SK-N-SH (cell line): ENCODE measurements at places on chromosomes 3 and 15. TPM values are rescaled to one million over a fixed set of nuclear protein-coding genes. Genes with fewer than 3 reads are reported as not detected.
A peak's percentile ranks its signal among the peaks of the same experiment; 100 is the strongest.

Gene TTLL13
- polyA plus RNA-seq = 0.03 and 0.06 TPM in 2 replicates

Gene NOP10
- 440 and 583 TPM in 2 replicates for polyA plus RNA-seq

Gene NANOGP8
- not detected in 2 replicates for polyA plus RNA-seq

Gene C3orf49
- not detected in 2 replicates for polyA plus RNA-seq

Gene PEX11A
- polyA plus RNA-seq = 6.1 and 7.0 TPM in 2 replicates

Gene ARGFX
- not detected in 2 replicates for polyA plus RNA-seq

GRCh38 chr15:45637141-45637540 is 2.3 kb downstream of the SQOR start:
- H3K27me3 ChIP-seq = no peaks in the 10 kb centered on the region
- peaks cover 8% of the 10 kb centered on the region; the same call in 1 of the 2 replicates for H3K4me1 ChIP-seq
- no peaks in the 10 kb centered on the region for H3K36me3 ChIP-seq

DNA sequence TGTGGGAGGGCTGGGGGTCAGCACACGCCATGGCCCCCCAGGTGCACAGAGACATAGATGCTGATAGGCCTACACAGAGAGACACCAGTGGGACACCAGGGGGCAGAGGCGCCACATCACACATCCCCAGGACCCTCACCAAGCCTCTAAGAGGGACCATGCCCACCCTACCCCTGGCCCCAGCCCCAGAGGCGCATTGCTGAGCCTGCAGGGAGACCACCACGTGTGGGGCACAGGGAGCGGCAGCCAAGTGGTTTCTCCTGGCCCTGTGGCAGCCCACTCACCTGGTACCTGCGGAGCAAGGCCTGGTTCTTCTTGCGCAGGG is 1.2 kb downstream of the CCDC9B start:
- DNase-seq = peak; percentile 66
- H3K36me3 ChIP-seq = peaks cover 26% of the 10 kb centered on the region; the same call in 1 of the 2 replicates
- H3K27me3 ChIP-seq = no peaks in the 10 kb centered on the region
- H3K4me1 ChIP-seq = peaks cover 56% of the 10 kb centered on the region; the same call in 1 of the 2 replicates
- peak overlapping the region; percentile 98 for H3K27ac ChIP-seq
- H3K4me3 ChIP-seq = peak overlapping the region; percentile 51

DNA sequence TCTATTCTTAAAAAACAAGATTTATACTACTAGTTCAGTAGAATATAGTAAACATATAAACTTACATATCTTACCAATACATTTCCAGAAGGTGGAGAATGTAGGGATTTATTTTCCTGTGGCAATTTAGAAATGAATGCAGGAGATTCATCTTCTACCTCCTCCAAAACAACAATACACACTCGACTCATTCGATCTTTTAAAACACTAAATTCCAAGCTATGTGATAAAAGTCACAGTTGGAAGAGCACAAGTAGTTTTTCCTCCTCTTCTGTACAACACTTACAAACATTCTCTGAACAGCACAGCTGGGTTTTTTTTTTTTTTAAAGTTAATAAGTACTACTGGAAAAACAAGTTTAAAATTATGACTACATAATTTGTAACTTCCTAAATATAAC is 1.4 kb downstream of the ANKRD28 start:
- H3K27ac ChIP-seq = peak overlapping the region; percentile 88
- no peak for DNase-seq
- peak overlapping the region; percentile 79 for H3K4me3 ChIP-seq
- no peaks in the 10 kb centered on the region for H3K27me3 ChIP-seq
- H3K4me1 ChIP-seq = peaks cover 15% of the 10 kb centered on the region

- no peak for DNase-seq
- no peaks in the 10 kb centered on the region for H3K4me1 ChIP-seq
- no peak overlapping the region for H3K4me3 ChIP-seq
Observed at GRCh38 chr3:115388166-115388565, 235.1 kb upstream of the GAP43 start.

GRCh38 chr15:54462511-54462913 is 484.3 kb downstream of the UNC13C start:
- H3K4me3 ChIP-seq = no peak overlapping the region
- H3K27me3 ChIP-seq = no peaks in the 10 kb centered on the region
- no peak overlapping the region for H3K27ac ChIP-seq

GRCh38 chr3:141452045-141452444 is 34.8 kb upstream of the RASA2 start:
- H3K4me3 ChIP-seq = no peak overlapping the region
- DNase-seq = no peak
- H3K27me3 ChIP-seq = no peaks in the 10 kb centered on the region
- peaks cover 16% of the 10 kb centered on the region for H3K4me1 ChIP-seq

- no peaks in the 10 kb centered on the region for H3K36me3 ChIP-seq
- no peak overlapping the region for H3K4me3 ChIP-seq
- no peak for DNase-seq
- H3K4me1 ChIP-seq = no peaks in the 10 kb centered on the region
- no peaks in the 10 kb centered on the region for H3K27me3 ChIP-seq
Observed at GRCh38 chr15:37638116-37638515, 296.3 kb upstream of the TMCO5A start.

- H3K27me3 ChIP-seq = no peaks in the 10 kb centered on the region
- no peak overlapping the region for H3K27ac ChIP-seq
- H3K36me3 ChIP-seq = no peaks in the 10 kb centered on the region
- no peak for DNase-seq
Observed at GRCh38 chr3:176296066-176296597, 901.1 kb downstream of the TBL1XR1 start.

- H3K36me3 ChIP-seq = no peaks in the 10 kb centered on the region
- no peak overlapping the region for H3K4me3 ChIP-seq
- DNase-seq = no peak
- no peak overlapping the region for H3K27ac ChIP-seq
- H3K4me1 ChIP-seq = peaks cover 8% of the 10 kb centered on the region; the same call in 1 of the 2 replicates
Observed at GRCh38 chr3:125078951-125079674, 23.3 kb upstream of the HEG1 start.

- H3K4me3 ChIP-seq = no peak overlapping the region
- no peaks in the 10 kb centered on the region for H3K36me3 ChIP-seq
- no peaks in the 10 kb centered on the region; the same call in none of the 2 replicates for H3K4me1 ChIP-seq
- peak overlapping the region; percentile 83; the same call in 1 of the 2 replicates for H3K27ac ChIP-seq
Observed at GRCh38 chr3:116980099-116980498, 270.5 kb downstream of the TUSC7 start.

GRCh38 chr3:134772591-134772990 is 22.5 kb upstream of the EPHB1 start:
- H3K27ac ChIP-seq = no peak overlapping the region
- H3K4me1 ChIP-seq = no peaks in the 10 kb centered on the region
- DNase-seq = no peak
- no peak overlapping the region for H3K4me3 ChIP-seq

- no peaks in the 10 kb centered on the region; the same call in 1 of the 2 replicates for H3K36me3 ChIP-seq
- no peak for DNase-seq
- no peak overlapping the region for H3K27ac ChIP-seq
- H3K27me3 ChIP-seq = no peaks in the 10 kb centered on the region
Observed at GRCh38 chr3:134134240-134134639, 104.5 kb upstream of the SLCO2A1 start.

- no peaks in the 10 kb centered on the region for H3K36me3 ChIP-seq
- no peaks in the 10 kb centered on the region for H3K4me1 ChIP-seq
- H3K4me3 ChIP-seq = no peak overlapping the region
- peaks cover 5% of the 10 kb centered on the region; the same call in 1 of the 2 replicates for H3K27me3 ChIP-seq
Observed at GRCh38 chr15:66019826-66020398, 150.6 kb downstream of the RAB11A start.

DNA sequence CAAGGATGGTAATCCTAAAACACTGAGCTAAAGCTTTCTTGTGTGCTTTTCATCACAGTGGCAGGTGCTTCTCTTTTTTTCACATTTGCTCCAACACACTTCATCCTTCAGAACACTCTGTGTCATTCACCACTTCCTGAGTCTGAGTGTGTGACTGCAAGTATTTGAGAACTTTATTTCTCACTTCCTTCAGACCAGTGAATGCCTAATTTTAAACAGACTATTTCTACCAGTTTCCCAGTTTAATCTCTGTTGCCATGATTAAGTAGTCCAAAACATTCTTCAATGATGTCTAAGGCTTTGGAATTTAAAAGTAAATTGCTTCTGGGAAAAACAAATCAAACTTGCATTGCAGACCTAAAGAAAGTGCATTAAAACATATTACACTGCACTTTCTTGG is 541.2 kb downstream of the RBMS3 start:
- peaks cover 4% of the 10 kb centered on the region for H3K4me1 ChIP-seq
- no peak overlapping the region for H3K4me3 ChIP-seq
- peak overlapping the region; percentile 26 for H3K27ac ChIP-seq
- peaks cover 2% of the 10 kb centered on the region; the same call in 1 of the 2 replicates for H3K36me3 ChIP-seq

DNA sequence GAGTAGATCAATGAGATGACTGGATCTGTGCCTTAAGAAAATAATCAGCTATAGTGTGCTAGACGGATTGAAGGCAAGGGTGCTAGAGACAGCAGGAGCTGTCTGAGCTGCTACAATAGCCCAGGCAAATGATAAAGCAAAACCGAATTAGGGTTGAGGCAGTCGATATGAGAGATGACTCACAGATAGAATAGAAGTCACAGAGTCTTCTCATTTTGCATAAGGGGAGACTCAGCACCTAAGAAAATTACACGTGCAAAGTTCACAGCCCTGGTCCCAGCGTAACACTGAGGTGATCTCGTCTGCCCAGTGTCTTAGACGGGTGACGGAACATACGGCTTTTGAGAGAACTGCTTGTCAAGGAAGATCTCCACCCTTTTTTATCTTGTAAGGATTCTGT is 11.6 kb downstream of the LPP start:
- peak overlapping the region; percentile 46 for H3K27ac ChIP-seq
- H3K27me3 ChIP-seq = no peaks in the 10 kb centered on the region
- DNase-seq = no peak
- no peak overlapping the region for H3K4me3 ChIP-seq
- no peaks in the 10 kb centered on the region for H3K36me3 ChIP-seq
- H3K4me1 ChIP-seq = peaks cover 15% of the 10 kb centered on the region

- H3K4me3 ChIP-seq = no peak overlapping the region
- H3K4me1 ChIP-seq = 0 out of 2 replicates have a peak, but pooled peaks cover 8% of the 10 kb centered on the region
- H3K27me3 ChIP-seq = no peaks in the 10 kb centered on the region
- no peak overlapping the region; the same call in 1 of the 2 replicates for H3K27ac ChIP-seq
- DNase-seq = no peak
Observed at GRCh38 chr15:70247281-70247680, 149.6 kb upstream of the TLE3 start.

DNA sequence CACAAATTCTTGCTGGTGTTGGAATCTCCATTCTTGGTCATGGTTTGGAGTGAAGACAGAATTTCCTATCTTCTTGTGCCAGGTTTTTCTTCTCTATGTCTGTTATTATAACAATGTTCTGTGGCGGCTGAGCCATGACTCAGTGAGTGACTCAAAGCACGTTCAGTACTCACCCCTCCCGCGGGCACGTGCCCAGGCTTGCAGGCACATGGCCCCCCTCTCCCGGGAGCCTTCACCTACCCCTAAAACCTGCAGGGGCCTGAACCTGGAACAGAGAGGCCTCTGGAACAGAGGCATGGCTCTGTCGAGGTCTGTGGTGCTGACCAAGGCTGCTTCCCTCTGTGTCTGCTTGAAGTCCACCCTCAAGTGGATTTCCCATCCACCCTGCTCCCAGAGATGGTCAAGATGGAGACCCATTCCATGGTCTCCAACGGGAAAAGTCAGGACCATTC is 27.6 kb downstream of the PLXNB1 start:
- H3K36me3 ChIP-seq = peaks cover 17% of the 10 kb centered on the region; the same call in 1 of the 2 replicates
- H3K4me1 ChIP-seq = peaks cover 23% of the 10 kb centered on the region; the same call in 1 of the 2 replicates
- no peak overlapping the region for H3K4me3 ChIP-seq
- H3K27me3 ChIP-seq = no peaks in the 10 kb centered on the region

DNA sequence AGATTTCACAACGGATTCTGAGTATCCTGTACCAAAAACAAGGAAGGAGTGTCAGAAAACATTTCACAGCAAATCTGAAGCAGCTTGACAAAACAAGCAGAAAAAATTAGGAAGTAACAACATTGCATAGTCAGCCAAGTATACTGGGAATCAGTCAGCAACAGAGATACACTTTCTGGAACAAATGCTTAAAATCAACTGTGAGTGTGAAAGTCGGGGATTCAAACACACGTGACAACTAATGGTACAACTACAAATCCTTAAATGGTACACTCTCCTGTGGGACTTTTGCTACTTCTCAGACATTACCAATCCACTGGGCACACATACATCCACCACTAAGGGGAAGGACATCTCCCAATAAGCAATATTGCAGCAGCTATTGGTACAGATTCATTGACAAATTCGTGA is 296.6 kb upstream of the MME start:
- H3K4me3 ChIP-seq = no peak overlapping the region
- H3K27ac ChIP-seq = no peak overlapping the region
- no peak for DNase-seq

GRCh38 chr15:64753480-64754185 is 21.8 kb downstream of the RBPMS2 start:
- H3K27ac ChIP-seq = no peak overlapping the region
- no peak for DNase-seq
- H3K36me3 ChIP-seq = no peaks in the 10 kb centered on the region
- no peak overlapping the region for H3K4me3 ChIP-seq
- H3K27me3 ChIP-seq = no peaks in the 10 kb centered on the region
- no peaks in the 10 kb centered on the region; the same call in 1 of the 2 replicates for H3K4me1 ChIP-seq

DNA sequence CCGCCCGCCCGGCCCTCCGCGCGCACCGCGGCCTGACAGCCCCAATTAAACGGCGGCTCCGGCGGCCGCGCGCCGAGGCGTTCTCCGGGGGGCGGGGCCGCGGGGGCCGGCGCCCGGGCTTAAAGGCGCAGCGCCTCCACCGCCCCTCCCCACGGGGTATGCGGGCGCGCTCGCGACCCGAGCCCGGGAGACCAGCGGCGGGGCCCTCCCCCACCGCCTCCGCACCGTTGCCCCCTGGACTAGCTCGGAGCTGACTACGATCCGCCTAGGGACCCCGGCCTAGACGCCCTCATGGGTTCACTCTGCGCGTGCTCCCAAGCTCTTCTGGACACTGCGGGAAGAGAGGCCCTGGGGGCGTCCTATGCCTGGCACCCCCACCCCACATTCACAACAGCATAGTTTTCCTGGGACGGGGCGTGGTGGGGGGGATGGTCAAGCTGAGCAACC is at the start of gene DUSP7:
Gene DUSP7, minus strand, starts transcription at position 51 of the 447 bp plus-strand sequence. CDS start 205 bp downstream, outside the sequence.
- H3K4me1 ChIP-seq = peaks cover 71% of the 10 kb centered on the region
- peak within 1 kb of the TSS; percentile 93 for H3K27ac ChIP-seq
- peaks cover 21% of the 10 kb centered on the region for H3K36me3 ChIP-seq
- no peaks in the 10 kb centered on the region for H3K27me3 ChIP-seq
- H3K4me3 ChIP-seq = peak within 1 kb of the TSS; percentile 94

DNA sequence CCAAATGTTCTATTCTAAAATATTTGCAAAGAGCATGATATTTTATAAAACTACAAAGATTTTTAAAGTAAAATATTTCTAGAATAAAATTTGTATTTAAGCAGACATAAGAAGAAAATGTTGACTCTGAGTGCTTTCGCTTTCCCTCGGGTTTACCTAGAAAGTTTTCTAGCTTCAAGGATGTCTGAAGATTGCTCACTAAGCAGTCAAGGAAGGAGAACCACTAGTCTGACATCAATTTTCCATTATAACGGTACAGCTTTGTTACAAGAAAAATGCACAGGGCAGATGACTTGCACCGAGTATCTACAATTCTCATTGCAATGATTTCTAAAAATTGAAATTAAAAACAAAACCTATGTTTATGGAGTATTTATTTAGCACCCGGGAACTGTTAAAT is 14.2 kb downstream of the GPR15 start:
- no peaks in the 10 kb centered on the region for H3K36me3 ChIP-seq
- no peak overlapping the region for H3K4me3 ChIP-seq
- DNase-seq = no peak
- H3K27ac ChIP-seq = no peak overlapping the region
- H3K4me1 ChIP-seq = no peaks in the 10 kb centered on the region
- H3K27me3 ChIP-seq = peaks cover 21% of the 10 kb centered on the region
